Left ventricle myocardium superior (tissue), 1 donor: ENCODE measurements at places on chromosomes 11 and 22. TPM values are rescaled to one million over a fixed set of nuclear protein-coding genes. Genes with fewer than 3 reads are reported as not detected.

GRCh38 chr11:44347538-44347937 is 37.6 kb upstream of the ALX4 start:
- no peak for DNase-seq

DNA sequence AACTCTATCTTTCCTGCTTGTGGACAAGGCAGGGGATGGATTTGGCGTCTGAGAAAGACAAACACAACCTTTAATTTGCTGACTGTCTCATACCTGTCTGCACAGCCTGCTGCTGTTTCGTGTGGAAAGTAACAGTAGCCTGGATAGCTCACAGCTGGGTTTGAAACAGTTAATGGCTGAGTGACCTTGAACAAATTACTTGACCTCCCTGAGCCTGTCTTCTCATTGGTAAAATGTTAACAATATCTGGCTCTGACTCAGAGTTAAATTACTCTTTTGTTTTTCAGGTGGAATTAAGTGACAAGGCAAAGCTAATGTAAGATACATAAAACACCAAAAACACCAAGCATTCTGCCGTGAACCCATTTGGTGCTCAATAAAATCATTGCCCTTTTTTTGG is 41.1 kb upstream of the ADA2 start:
- no peak for DNase-seq

- no peak for DNase-seq
These were observed 370.1 kb downstream of the OPCML start for GRCh38 chr11:133162227-133162626.

DNA sequence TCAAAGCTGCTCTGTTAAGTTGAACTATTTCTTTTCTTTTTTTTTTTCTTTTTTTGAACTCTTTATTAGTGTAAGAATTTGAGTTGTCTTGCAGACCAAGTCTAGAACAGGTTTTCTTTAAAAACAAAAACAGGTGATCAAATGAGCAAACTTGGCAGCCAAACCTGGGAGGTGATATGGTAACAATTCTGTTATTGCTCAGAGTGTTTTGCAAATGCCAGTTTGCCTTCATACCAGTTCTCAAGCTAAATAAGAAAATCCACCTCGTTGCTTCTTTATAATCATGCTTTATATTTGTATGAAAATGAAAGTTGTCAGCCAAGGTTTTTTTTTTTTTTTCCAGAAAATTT is 76.9 kb downstream of the DEPDC5 start:
- no peak for DNase-seq

HSPB2 gene
- 37.0 TPM for total RNA-seq

KCNJ4 gene
- 20.5 TPM for total RNA-seq

TMA7B gene
- not detected for total RNA-seq
